ENCODE measurements at places on chromosomes 13 and 19. TPM values are rescaled to one million over a fixed set of nuclear protein-coding genes. Genes with fewer than 3 reads are reported as not detected.

DNA sequence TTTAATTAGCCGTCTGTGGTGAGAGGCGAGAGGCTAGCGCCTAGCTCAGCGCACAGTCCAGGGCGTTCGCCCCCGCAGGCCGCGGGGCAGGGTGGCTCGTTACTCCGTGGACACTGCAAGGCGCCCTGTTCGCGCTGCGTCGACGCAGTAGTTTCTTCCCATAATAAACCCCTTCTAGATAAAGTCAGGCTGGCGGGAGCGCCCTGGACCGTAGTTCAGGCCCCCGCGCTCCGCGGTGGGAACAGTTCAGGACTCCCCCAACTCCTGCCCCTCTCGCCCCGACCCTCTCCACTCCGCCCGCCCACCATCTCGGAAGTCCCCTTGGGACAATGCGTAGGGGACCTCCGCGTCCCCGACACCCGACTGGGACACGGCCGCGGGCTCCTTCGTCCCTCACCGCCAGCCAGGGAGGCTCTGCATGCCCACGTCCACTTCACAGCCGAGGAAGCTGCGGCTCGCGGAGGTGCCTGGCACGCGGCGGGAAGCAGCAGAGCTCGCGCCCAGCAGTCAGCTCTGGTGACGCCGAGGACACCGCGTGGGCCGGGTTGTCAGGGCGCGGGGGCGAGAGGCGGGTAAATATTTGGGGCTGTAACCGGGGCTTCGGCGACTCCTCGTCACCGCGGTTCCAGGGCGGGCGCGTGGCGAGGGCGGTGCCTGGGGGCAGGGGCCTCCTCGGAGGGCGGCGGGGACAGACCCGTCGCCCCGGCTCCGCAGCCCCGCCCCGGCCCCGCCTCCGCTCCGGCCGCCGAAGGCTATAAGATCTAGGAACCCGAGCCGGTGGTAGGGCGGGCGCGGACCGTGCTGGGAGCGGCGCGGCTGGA lies at the start of gene RGCC:
RGCC (plus strand) TSS at position 783 of the 821 bp plus-strand sequence. CDS start 158 bp downstream, outside the sequence.
- no peaks in the 10 kb centered on the region for H3K36me3 ChIP-seq
- H3K27me3 ChIP-seq, result no peaks in the 10 kb centered on the region
- H3K4me1 ChIP-seq, result no peaks in the 10 kb centered on the region
- DNase-seq, result peak; percentile 87
- H3K27ac ChIP-seq, result no peak within 1 kb of the TSS

- no peak for DNase-seq
- no peaks in the 10 kb centered on the region for H3K27me3 ChIP-seq
- H3K36me3 ChIP-seq, result no peaks in the 10 kb centered on the region
- H3K4me1 ChIP-seq, result peaks cover 5% of the 10 kb centered on the region
- H3K27ac ChIP-seq, result no peak overlapping the region
- no peak overlapping the region for H3K4me3 ChIP-seq
Observed at GRCh38 chr13:43094901-43095300, 71.5 kb downstream of the DNAJC15 start.

GRCh38 chr13:75485286-75486062 lies 3.5 kb upstream of the TBC1D4 start:
- no peak overlapping the region for H3K4me3 ChIP-seq
- DNase-seq, result no peak
- H3K27ac ChIP-seq, result no peak overlapping the region
- no peaks in the 10 kb centered on the region for H3K27me3 ChIP-seq
- H3K36me3 ChIP-seq, result no peaks in the 10 kb centered on the region

DNA sequence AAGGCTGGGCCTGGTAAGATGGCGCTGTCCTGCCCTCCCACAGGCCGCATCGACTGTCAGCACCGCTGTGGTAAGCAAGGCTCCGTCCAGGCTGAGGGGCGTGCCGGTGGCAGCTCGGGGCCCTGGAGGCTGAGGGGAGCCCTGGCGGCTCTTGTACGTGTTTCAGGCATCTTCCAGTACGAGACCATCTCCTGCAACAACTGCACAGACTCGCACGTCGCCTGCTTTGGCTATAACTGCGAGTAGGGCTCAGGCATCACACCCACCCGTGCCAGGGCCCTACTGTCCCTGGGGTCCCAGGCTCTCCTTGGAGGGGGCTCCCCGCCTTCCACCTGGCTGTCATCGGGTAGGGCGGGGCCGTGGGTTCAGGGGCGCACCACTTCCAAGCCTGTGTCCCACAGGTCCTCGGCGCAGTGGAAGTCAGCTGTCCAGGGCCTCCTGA lies 1.2 kb downstream of the IZUMO4 start:
- no peak overlapping the region for H3K4me3 ChIP-seq
- no peak for DNase-seq
- H3K27me3 ChIP-seq, result no peaks in the 10 kb centered on the region
- no peak overlapping the region for H3K27ac ChIP-seq
- H3K4me1 ChIP-seq, result no peaks in the 10 kb centered on the region

DNA sequence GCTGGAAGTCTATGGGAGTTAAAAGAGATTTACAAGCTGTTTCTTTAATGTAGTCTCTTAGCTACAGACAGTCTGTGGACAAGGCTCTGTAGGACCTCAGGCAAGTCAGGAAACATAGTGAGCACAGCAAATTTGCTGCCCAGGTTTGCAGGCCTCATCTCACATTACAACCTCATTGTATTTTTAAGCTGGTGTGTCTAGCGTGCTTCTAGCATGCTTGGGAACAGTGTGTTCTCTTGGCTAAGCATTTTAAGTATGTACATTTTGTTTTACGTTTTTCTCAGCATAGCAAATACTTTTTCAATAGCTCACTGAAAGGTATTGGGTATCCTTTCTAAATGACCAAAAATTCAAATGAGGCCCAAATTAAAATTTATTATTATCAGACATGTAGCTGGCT lies 113.2 kb downstream of the STARD13 start:
- no peak overlapping the region for H3K4me3 ChIP-seq
- no peaks in the 10 kb centered on the region for H3K27me3 ChIP-seq
- peaks cover 9% of the 10 kb centered on the region for H3K4me1 ChIP-seq
- H3K27ac ChIP-seq, result no peak overlapping the region
- DNase-seq, result no peak

- peak; percentile 88 for DNase-seq
- peak overlapping the region; percentile 9 for H3K4me3 ChIP-seq
- no peaks in the 10 kb centered on the region for H3K4me1 ChIP-seq
- H3K27ac ChIP-seq, result peak overlapping the region; percentile 70
- no peaks in the 10 kb centered on the region for H3K27me3 ChIP-seq
Observed at GRCh38 chr19:13002166-13002898, 7.1 kb downstream of the NFIX start.

LYPD5 gene
- 1.9 TPM for total RNA-seq

VASP gene
- 119 TPM for total RNA-seq

TMEM86B gene
- 2.0 TPM for total RNA-seq

ADGRE3 gene
- total RNA-seq, result not detected

GRK1 gene
- 0.10 TPM for total RNA-seq

BLOC1S3 gene
- total RNA-seq, result 7.5 TPM

IZUMO2 gene
- total RNA-seq, result not detected

Measured in aorta (tissue), 5 donors.